ENCODE measurements at places on chromosomes 5 and 9.

- DNase-seq: no peak
Observed at GRCh38 chr5:16410338-16410737, 55.3 kb downstream of the ZNF622 start.

- no peak for DNase-seq
Observed at GRCh38 chr5:110951373-110951791, 120.1 kb upstream of the TSLP start.

DNA sequence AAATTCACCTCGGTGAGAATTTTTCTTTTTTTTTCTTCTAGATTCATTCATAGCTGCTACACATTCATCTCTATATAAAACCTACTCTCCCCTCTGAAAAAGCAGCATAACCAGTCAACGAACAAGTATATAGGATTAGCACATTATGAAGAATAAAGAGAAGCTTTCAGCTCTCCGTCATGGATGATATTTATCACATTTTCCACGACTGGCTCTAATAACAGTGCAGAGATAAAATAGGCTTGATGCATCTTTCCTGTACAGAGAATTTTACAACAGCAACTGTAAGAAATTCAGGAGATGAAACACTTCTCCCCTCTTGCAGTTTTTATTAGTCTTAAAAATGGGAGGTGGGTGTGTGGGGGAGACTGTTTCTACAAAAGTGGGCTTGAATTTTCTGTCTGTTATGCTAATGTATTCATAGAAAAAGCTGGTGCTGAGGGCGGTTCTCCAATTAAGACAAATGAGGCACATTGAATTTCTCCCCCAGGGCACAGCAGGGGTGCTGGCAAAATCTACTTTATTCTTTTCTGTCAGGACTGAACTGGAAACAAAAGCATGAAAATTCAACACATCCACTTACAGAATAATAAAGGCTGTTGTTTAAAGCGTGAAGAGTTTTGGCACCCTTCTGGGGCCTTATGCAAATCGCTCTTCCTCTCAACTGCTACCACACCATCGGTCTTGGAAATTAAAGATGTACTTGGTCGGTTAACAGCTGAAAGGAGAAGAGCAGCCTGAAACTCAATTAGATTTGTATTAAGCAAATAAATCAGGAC is 233.9 kb upstream of the ZNF608 start:
- DNase-seq: no peak

DNA sequence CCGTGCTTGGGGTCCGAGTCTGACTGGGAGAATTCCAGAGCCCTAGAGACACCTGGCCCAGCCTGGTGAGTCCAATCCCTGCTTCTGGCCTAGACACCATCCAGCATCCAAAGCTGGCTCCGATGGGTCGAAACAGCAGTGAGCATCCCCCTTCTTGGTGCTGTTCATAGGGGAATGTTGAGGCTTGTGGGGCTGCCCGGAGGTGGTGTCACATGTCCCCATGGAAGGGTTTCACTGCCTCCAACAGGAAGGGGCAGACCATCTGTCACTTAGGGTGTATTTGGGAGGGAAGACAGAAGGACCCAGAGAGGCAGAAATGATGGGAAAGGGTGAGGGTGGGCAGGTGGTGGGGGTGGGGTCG is 13.9 kb downstream of the C9orf50 start:
- no peak for DNase-seq

DNA sequence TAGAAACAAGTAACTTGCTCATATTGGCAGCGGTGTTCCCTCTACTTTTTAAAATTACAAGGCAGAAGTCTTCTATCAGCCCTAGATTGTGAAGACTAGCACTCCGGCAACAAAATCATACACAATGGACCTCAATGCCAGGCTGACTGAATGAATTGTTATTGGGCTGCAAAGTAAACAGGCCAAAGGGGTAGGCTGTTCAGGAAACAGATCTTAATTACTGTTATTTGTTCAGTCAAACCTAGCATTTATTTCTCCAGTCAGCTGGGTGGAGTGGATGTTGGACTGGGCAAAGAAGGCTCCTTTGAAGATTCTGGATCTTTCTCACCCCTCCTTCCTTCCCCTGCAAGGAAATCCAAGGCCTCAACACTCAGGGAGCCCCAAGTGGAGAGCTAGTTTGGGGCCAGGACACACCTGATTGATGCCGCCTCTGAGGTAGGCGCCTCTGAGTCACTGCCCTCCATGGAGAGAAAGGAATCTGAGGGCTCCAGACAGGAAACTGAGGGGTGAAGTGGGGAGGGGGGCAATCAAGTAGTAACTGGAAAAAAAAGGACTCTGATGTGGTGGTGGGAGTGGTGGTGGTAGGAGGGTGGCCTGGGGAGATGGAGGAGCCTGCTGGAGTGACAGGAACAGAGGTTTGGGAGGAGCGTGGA is 35.5 kb downstream of the SERINC5 start:
- DNase-seq: no peak

- DNase-seq: no peak
Observed at GRCh38 chr5:55668356-55668755, 43.8 kb downstream of the SLC38A9 start.

DNA sequence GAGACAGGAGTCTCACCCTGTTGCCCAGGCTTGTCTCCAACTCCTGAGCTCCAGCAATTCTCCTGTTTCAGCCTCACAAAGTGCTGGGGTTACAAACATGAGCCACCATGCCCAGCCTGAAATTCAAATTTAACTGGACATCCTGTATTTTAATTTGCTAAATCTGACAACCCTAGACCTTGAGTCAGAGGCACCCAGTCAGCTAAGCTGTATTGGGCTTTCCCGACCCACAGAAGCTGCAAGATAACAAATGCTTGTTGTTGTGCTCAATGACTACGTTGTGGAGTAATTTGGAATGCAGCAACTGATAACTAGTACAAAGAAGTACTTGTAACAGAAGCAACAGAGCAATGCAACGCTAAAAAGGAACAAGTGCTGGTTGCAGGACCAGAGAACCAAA is 533.1 kb downstream of the NTRK2 start:
- DNase-seq: no peak

DNA sequence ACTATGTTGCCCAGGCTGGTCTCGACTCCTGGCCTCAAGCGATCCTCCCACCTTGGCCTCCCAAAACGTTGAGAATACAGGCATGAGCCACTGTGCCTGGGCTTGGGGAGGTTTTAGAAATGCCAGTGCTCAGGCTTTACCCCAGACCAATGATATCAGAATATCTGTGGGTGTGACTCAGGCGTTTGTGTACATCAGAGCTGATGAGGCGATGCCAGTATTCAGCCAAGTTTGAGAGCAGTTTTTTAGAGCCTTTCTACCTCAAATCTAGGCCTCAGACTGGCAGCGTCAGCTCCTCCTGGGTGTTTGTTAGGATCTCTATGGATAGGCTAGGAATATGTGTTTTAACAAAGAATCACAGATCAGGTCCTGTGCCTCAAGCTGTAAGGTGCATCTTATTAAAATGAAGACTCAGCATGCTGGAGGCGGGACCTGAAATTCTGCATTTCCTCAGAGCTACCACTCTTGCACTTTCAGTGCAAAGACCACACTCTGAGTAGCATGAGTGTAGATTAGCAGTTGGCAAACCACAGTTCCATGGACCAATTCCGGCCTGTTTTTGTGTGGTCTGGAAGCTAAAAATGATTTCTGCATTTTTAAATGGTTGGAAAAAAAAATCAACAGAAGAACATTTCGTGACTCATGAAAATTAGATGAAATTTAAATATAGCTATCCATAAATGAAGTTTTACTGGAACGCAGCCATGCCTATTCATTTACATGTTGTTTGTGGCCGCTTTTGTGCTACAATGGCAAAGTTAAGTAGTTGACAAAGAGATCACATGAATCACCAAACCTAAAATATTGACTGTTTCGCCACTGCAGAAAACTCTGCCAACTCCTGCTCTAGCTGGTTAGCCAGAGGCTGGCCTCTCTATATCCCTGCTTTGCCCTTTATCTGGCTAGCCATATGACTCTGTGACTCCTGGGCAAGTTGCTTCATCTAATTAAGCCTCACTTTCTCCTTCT is 92.2 kb downstream of the KLF4 start:
- no peak for DNase-seq

- DNase-seq: no peak
Observed at GRCh38 chr9:72788966-72789735, 163.7 kb downstream of the ALDH1A1 start.

DNA sequence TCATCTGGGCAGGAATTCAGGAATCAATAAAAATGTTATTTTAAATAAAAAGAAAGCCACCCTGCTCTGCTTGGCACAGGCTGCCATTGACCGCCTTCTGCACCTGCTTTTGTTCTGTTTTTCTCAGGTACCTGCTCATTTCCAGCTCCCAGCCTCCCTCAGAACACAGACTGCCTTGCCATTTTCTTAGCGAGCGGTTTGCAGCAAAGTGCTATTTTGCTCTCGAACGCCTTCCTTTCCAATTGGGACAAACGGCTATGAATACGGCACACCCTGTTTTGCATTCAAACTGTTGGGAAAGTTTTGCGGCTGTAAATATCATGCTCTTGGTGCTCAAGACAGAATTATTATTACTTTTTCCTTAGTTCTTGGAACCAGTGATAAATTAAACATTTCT is 25.1 kb upstream of the FCN1 start:
- no peak for DNase-seq

DNA sequence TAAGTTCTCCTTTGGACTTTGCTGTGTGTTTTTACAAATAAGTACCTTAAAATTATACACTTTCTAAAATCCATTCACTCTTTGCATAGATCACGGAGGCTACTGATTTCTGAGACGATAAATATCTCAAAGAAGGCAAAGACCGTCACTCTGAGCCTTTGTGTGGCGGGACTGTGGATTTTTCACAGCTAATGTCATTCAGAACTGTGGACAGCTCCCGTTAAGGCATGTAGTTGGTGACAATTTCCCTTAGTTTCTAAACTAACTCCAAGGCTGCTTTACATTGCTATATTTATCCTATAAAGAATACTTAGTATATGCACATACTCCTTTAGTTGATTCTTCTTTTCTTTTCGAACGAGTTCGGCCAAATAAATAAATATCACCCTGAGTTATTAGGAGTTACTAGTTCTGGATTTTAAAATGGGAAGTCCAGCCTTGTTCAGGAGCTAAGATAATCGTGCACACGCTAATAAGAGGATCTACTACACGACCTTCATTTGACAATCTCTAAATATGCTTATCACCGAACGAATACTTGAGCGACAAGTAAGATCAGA is 1.8 kb downstream of the HCN1 start:
- DNase-seq: no peak

- DNase-seq: peak; percentile 53
Observed at GRCh38 chr5:140175367-140176030, 511 bp downstream of the CYSTM1 start.

- no peak for DNase-seq
Observed at GRCh38 chr9:136694163-136694871, 7.1 kb upstream of the AGPAT2 start.

GRCh38 chr5:76305775-76306174 is 97.3 kb upstream of the IQGAP2 start:
- no peak for DNase-seq

- DNase-seq: no peak
Observed at GRCh38 chr5:136033848-136034247, 5.1 kb downstream of the TGFBI start.

DNA sequence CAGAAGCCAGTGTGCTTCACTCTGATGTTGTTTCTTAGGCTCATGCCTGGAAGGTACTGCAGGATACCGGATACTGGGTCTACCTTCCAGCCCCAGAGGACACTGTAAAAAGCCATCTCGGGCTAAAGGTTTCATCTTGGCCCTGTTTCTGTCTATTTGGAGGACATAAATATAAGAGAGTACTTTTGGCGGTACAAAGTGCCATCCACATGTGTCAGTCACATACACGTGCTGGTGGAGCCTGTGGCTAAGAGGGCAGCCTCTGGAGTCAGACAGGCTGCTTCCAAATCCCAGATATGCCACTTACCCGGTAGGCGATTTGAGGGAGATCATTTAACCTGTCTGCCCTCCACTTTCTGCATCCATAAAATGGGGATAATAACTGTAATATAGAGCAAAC is 160.4 kb downstream of the NR3C1 start:
- no peak for DNase-seq

DNA sequence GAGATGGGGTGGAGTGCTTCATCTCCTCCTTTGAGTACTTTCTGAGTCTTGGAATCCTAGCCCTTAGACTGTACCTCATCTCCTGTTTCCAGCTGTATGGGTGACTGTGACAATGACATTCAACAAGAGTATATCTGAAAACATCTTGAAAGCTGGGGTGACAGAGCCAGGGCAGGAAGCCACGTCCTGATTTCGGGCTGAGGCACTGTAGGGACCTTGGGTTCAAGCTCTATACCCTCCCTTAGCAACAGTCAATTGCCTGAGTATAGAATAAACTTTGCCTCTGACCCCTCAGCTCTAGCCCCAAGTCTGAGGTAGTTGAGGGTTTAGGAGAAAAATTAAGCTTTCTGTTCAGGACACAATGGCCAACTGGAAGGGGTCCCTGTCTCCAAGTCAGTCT is 6.3 kb downstream of the FOXE1 start:
- DNase-seq: no peak

DNA sequence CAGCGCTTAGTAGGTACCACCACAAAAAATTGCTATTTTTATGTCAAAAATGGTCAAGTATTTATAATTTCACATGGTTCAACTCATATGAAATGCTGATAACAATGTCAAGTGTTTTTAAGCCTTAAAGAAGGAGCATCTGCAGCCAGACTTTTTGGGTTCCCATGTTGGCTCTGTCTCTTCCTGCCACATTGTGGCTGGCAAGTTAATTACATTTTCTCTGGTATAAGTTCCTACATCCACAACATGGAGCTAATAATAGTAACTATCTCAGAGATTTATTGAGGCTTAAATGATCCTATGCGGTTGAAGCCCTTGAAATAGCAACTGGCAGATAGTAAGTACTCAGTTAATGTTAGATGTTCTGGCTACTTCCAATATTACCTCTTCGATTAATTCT is 5.4 kb downstream of the ATP10B start:
- DNase-seq: no peak

Data from T-helper 9 cell (primary cell).